T-helper 2 cell (primary cell): ENCODE measurements at places on chromosomes 16 and 17.

DNA sequence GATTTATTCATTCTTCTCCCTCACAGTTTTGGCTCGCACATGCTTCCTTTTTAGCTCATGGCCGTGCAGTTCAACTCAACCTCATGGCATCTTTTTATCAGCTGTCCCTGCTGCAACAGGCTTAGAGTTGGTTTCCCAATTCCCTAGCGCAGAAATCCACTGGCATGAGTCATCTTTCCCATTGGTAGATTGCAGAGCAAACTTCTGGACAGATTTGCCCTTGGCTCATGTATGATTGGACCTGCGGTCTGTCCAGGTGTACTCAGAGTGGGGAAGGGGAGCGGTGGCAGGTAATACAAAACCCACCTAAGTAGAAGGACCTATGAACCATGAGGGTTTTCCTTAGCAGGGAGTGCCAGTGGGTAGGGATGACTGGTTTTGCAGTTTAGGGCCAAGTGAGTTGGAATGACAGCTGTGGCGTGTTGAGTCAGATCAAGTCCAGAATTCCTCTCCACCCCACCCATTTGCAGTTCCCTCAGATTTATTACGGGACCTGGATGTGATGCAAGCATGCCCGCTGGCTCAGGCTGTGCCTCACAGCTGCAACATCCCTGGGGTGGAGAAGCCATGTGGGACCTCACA, 584.7 kb downstream of the WWOX start:
- no peak for DNase-seq

- no peak for DNase-seq
These were observed 49.6 kb upstream of the AMZ2 start for GRCh38 chr17:68197997-68198930.

DNA sequence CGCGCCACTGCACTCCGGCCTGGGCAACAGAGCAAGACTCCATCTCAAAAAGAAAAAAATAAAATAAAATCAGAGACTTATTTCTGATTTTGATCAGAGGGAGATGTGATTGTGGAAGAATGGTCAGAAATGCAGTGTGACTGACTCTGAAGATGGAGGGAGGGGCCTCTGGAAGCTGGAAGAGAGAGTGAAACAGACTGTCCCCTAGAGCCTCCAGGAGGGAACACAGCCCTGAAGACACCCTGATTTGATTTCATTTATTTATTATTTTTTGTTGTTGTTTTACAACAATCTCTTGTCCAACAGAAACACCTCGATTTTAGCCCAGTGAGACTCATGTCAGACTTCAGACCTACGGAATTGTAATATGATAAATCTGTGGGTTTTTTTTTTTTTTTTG, 26.1 kb downstream of the BCL7C start:
- no peak for DNase-seq

- DNase-seq, result no peak
These were observed 28.7 kb downstream of the NACA2 start for GRCh38 chr17:61562287-61562686.

GRCh38 chr16:398561-399339, 1.8 kb downstream of the NME4 start:
- DNase-seq, result no peak

- DNase-seq, result peak; percentile 5
These were observed 55.8 kb downstream of the MYH13 start for GRCh38 chr17:10316801-10317542.

GRCh38 chr16:53087101-53087500, 32.3 kb downstream of the CHD9 start:
- no peak for DNase-seq

- no peak for DNase-seq
These were observed 15.6 kb upstream of the FOXF1 start for GRCh38 chr16:86494565-86495356.

- DNase-seq, result no peak
These were observed 12.2 kb upstream of the LONP2 start for GRCh38 chr16:48231727-48232492.

GRCh38 chr16:84486551-84487235, 17.8 kb downstream of the MEAK7 start:
- DNase-seq, result no peak

GRCh38 chr17:82050761-82051641, 610 bp downstream of the RFNG start:
- no peak for DNase-seq

DNA sequence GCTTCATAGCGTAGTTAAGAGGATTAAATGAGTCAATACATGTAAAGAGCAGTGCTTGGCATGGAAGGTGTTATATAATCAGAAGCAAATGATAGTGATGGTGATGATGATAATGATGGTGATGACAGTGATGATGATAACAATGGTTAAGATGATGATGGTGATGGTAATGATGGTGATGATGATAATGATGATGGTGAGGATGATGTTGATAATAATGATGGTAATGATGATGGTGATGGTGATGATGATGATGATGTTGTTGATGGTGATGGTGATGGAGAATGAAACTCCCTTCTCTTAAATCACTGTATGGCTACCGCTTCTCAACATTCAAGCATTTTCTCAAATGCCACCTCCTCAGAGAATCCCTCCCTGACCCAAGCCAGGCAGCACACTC, 190.5 kb downstream of the TMEM132E start:
- no peak for DNase-seq

DNA sequence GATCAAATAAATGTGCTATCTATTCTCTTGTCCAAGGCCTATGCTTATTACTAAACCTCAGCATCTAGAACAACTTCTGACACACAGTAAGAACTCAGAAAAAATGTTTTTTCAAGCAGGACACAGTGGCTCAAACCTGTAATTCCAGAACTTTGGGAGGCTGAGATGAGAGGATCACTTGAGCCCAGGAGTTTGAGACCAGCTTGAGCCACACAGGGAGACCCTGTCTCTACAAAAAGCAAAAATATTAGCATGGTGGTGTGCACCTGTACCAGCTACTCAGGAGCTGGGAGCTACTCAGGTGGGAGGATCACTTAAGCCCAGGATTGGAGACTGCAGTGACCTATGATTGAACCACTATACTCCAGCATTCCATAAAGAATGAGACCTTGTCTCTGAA, 32.5 kb downstream of the USP32 start:
- DNase-seq, result no peak

DNA sequence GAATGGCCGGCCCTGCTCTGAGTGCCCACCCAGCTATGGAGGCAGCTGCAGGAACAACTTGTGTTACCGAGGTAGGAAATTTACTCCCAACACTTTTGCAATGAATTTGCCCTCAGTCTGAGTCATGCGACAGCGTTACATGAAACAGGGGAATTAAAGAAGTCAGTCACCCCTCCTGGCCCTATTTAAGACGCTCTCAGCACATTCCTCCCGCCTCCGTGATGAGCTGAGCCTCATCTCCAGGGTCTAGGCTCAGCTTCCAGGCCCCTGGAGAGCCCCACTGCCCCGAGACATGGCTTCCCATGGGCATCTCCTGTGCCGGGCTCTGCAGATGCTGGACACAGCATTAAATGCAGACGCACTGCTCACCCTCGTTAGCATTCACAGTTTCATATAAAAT, 35.0 kb downstream of the CRISPLD2 start:
- DNase-seq, result no peak

- DNase-seq, result peak; percentile 37
These were observed 806 bp upstream of the CYB561 start for GRCh38 chr17:63446753-63447470.

DNA sequence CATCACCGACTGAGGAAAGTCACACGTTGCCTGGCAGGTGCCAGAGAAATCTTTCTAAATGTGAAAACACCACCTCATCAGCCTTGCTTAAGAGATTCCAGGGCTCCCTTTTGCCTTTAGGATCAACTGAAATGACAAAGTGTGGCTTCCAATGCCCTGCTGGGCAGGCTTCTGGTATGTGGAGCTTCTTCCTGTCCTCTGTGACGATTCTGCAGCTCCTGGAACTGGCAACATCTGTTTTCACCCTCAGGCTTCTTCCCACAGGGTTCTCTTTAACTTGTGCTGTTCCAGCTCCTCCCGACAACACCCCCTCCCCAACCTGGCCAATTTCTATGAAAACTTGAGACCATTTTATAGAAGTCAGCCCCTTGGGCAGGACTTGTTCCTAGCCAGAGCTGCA, 4.8 kb upstream of the ZDHHC1 start:
- DNase-seq, result no peak
